ENCODE measurements at places on chromosomes 7 and 10. TPM values are rescaled to one million over a fixed set of nuclear protein-coding genes. Genes with fewer than 3 reads are reported as not detected.

Gene PGAM2
- 0.62 TPM for total RNA-seq

Gene HDAC9
- total RNA-seq: 20.0 TPM

Gene IKZF1
- total RNA-seq: 15.2 TPM

Gene GLI3
- 28.8 TPM for total RNA-seq

Gene VIPR2
- total RNA-seq: 4.8 TPM

Gene CAMK1D
- total RNA-seq: 25.4 TPM

Gene PON1
- total RNA-seq: not detected

GRCh38 chr10:78335371-78335690 is 301.7 kb downstream of the RPS24 start:
- DNase-seq: no peak

- DNase-seq: no peak
Observed at GRCh38 chr10:109726473-109726872, 196.8 kb downstream of the XPNPEP1 start.

- no peak for DNase-seq
Observed at GRCh38 chr10:8269976-8270375, 215.5 kb downstream of the GATA3 start.

DNA sequence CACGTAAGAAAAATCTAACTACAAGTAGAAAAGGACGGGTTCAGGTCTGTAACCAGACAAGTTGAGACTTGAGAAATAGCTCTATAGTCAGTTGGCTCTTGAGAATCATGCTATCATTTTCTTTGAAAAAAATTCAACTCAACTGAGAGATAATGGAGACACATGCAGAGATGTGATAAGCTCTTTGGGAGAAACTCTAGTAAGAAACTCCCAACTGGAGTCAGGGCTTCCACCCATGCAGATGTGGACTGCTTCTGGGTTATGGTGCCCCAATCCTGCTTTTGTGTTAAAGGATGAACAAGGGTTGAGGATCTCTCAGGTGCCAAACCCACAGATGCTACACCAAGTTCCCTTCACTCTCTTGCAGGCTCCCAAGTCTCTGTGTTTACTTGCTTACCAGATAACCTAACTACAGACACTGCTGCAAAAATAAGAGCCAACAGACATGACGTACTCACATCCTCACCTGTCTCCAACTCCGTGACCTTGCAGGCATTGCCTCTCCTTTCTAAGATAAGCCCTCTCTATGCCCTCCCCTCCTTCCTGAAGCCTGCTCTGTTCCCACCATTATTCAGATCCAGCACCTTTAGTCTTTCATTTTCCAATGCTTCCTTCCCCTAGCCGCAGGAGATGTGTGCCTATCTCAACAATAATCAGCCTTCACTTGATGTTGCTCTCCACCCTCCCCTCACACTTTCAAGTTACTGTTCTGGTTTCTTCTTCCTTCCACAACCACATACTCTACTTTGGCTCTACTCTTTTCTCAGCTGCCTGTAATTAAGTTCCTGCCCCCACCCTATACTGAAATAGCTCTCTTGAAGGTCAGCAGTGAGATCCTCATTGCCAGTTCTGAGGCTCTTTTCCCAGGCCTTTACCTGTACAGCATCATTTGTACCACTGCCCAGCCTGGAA is 130.0 kb downstream of the ICA1 start:
- no peak for DNase-seq

GRCh38 chr10:76717141-76717540 is 920.5 kb downstream of the KCNMA1 start:
- no peak for DNase-seq

DNA sequence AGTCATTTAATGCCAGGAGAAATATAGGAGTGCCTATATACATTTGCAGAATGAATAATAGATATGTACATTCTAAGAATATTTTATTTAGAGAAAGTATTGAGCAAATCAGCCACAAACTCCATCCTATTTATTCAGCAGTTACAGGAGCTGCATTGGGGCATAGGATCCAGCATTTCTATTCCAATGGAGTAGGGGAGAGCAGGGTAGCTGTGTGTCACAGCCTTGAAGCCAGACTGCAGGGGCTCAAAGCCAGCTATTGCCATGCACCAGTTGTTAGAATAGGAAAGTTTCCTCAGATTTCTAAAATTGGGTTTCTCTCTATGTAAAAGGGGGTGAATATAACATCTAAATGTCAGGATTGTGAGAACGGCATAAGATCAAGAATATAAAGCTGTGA is 116.8 kb upstream of the MYO3A start:
- no peak for DNase-seq

DNA sequence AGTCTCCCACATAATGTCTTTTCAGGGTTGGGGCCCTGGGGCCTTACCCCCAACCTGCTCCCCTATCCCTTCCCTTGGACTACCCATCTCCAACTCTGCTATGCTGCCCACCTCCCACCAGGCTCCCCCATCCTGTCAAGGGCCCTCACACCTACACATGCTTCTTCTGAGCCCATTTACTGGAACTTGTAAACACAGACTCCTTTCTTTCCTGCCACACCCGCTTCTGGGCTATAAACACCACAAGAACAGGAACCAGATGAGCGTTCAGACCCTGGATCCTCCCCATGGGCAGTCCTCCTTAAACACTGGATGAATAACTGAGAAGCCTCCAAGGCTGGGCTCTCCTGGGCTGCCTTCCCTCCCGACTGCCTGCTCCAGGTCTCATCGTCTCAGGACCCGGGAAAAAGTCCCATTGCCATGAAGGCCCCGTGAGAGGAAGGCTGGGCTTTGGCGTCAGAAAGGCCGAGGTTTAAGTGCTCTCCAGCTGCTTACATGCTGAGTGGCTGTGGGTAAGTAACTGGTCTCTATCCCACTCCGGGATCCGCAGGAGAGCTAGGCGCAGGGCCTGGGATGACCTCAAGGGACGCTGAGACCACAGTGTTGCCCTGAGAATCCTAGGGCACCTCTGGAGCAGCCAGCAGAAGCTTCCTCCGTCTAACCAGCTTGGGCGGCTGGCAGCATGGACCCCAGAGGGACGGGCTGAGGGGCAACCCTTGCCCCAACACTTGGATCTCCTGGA is 15.6 kb upstream of the CRHR2 start:
- no peak for DNase-seq

GRCh38 chr7:13540429-13540828 is 449.0 kb downstream of the ETV1 start:
- no peak for DNase-seq

DNA sequence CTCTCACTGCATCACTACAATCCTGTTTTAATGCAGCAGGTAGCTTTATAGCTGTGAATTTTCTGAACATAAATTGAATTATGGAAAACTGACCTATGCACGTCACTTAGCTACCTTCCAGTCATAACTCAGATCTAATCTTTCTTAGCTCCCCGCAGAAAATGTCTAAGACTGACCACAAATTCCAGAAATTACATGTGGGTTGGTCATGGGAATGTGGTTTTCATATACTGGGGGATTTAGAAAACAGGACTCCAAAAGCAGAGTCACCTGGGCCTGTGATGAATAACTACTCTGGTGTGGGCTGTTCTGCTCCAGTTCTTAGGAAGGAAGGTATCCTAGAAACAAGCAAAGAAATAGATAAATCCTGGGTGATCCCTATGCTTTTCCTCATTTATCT is 178.4 kb upstream of the LRRTM3 start:
- no peak for DNase-seq

GRCh38 chr7:96285579-96285978 is 36.3 kb downstream of the SLC25A13 start:
- no peak for DNase-seq

GRCh38 chr10:48589266-48589665 is 15.6 kb downstream of the ARHGAP22 start:
- no peak for DNase-seq

GRCh38 chr10:110326351-110327032 is 21.8 kb upstream of the SMNDC1 start:
- DNase-seq: no peak

DNA sequence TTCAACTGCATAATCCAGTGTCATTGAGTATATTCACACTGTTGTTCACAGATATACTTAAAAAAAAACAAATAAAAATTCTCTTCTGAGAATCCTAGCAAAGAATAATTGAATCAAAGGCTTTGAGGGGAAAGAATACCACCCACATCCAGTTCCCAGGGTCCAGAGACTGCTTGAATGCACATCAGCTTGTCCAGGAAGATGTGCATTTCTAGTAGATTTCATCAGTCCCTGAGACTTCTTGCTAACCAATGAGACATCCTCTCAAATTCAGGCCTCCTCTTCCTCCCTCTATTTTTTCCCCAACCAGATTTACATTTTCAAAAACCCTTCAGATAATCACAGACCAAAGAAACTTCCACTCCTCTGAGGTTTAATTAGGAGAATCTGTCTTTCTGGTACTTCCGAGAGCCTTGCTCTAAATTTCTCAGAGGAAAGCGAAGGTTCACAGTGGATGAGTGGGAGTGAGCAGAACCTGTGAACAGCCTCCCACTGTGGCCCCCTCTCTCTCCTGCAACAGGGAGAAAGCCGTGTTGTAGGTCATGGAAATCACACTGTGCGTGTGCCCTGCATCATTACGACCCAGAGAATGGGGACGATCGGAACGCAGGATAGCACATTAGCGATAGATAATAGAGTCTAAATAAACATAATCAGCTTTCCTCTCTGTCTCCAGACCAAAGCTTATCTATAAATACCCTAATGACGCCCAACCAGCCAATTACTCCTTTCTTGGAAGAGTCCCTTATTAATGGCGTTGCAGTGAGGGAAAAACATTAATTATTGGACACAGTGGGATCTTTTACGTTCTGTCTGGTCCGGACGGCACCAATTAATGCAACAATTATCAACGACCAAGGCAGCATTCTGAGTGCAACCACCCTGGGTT is 212.5 kb downstream of the EMX2 start:
- DNase-seq: no peak

DNA sequence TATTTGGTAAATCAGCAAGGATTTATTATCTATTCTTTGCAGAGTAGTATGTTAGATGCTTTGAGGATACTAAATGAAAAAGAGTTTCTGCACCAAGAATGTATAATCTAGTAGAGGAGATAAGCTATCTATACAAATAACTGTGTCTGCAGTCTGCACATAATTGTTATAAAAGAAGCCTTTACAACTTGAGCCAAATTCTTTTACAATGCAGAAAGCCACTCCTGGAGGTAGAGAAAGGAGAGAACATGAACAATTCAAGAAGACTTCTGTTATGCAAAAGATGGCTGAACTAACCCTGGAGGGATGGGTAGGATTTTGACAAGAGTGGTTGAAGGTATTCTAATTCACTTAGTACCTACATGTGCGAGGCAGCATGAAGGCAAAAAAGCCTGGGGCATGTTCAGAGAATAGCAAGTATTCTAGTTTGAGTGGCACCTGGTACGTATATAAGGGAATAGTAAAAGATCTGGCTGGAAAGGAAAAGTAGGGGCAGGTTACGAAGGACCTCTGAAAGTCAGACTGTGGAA is 251.1 kb upstream of the KAT6B start:
- DNase-seq: no peak

Data from ureter (tissue), 1 donor.